ENCODE measurements at places on chromosomes 5 and 9. TPM values are rescaled to one million over a fixed set of nuclear protein-coding genes. Genes with fewer than 3 reads are reported as not detected.

Gene TXNDC8
- not detected for total RNA-seq

DNA sequence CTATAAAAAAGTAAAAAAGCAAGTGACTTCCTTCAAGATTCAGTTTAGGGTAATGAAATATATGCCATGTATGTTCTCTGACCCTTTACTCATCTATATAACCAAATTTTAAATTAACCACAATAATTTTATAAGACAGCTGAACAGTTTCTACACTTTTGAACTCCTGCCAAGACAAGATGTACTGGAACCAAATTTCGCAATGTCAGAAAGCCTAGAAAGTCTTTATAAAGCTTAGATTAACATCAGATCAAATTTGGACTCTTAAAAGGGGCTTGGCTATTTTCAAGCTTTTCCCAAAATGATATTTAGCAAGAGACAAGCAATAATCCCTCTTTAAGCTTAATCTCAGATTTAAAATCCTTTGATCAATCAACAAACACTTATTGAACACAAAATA lies 362.6 kb downstream of the PTPRD start:
- DNase-seq = no peak

DNA sequence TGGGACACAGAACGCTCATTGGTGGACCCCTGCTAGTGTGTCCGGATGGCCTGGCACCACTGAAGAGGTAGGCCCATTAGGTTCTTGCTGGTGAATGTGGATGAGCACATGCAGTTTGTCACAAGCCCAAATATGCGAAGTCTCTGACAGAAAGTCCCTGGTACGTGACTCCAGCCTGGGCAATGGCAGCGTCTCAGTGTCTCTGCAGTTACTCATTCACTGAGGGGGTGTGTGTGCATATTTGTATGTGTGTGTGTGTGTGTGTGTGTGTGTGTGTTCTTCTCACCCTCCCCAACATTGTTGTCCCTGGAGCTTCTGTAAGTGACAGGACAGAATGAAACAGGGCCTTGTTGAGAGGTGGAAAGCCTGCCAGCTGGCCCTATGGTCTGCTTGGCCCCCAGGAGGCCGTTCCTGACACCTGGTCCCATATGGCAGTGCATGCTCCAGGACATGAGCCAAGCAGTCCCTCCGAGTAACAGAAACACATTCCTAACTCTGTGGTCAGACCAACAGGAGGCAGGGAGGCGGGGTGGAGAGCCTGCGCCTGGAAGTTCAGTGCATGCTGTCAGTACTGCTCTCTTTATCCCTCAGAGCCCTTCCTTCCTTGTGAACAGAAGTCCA lies 169.9 kb downstream of the SLC28A3 start:
- no peak for DNase-seq

Gene ATP10B
- 25.1 TPM for total RNA-seq

DNA sequence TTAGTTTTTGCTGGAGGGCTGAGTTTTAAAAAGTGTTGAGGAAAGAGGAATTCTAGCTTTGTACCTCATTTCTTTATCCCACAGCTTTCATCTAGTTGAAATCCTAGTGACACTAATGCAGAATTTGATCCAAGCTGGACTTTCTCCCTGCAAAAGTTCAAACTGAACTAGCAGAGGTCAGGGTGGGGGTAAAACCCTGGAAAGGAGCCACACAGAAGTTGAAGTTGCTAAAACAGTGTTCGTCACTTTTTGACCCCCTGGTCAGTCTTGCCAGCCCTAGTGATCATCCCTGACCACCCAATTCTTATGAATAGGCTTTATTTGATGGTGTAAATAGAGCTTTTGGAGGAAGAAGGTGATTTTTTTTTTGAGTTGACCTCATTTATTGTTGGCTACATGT lies 390.4 kb downstream of the TMEM38B start:
- DNase-seq = no peak

- DNase-seq = no peak
These were observed 28.9 kb downstream of the SH3PXD2B start for GRCh38 chr5:172425402-172425801.

DNA sequence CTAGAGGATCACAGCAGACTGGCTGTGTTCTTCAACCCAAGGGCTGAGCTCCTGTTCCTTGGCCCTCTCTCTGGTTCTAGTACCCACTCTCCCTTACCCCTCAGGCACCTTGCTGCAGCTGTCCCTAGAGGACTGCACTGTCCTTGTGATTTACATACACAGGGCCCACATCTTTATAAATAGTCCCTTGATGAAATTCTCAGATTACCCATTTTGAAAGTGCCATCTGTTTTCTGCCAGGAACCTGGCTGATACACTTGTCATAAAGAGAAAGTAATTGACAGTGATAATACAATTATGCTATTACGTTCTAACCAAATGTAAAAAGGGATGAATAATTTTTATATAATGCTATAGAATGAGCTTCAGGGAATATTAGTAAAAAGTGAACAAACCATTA lies 16.5 kb upstream of the SPARC start:
- no peak for DNase-seq

DNA sequence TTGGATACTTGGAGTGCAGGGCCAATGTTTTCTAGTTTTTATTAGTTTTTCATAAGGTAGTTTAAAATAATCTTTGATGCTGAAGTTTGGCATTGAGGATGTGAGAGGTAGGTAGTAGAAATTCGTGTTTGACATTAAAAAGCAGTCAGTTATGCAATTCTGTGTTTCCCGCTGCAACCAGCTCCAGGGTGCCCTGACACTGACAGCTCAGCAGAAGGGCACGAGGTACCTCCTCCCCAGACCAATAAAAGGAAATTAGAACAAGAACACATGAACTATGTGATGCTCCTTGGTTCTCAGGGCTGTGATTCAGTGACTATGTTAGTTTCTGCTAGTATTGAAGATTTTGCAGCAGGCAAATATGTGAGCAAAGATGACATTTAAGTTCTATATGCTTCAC lies 40.2 kb downstream of the NSUN2 start:
- no peak for DNase-seq

DNA sequence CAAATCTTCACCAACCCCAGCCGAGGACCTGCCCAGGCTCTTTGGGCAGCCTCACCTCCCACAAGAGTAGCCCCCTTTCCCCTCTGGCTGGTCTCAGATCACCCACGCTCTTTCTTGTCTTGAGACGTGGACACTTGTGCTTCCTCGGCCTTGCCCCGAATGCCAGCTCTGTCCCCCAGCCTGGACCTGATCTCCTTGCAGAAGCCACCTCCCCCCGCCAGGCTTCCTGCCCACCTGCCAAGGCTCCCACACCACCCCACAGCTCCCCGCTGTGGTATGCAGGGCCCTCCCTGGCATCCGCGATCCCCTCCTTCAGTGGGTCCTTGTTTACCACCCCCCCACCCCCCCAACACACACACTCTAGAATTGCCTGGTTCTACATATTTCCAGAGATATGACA lies 133.7 kb downstream of the ROR2 start:
- no peak for DNase-seq

GRCh38 chr9:99056886-99057664 lies 47.8 kb upstream of the TGFBR1 start:
- no peak for DNase-seq

- DNase-seq = no peak
These were observed 366.9 kb downstream of the KIF4B start for GRCh38 chr5:155380480-155380879.

Gene SH2D3C
- total RNA-seq = 15.7 TPM

Gene PCDHGB1
- total RNA-seq = 3.0 TPM

DNA sequence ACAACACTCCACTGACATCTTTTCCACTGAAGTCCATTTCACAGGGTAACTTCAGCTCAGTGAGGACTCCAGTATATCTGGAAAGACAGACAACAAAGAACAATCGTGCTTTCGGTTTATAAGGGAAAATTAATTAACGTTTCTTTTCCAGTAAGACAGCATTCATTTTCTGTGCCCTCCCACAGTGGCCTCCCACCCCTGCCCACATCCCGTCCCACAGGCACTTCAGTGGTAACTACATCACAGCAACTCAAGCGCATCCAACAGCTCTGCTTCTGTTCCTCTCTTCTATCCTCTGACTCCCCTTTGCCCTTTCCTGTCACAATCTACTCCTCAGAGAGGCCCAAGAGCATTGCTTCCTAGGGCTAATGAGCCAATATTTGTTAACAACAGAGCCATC lies 40.3 kb downstream of the GLDC start:
- DNase-seq = no peak

DNA sequence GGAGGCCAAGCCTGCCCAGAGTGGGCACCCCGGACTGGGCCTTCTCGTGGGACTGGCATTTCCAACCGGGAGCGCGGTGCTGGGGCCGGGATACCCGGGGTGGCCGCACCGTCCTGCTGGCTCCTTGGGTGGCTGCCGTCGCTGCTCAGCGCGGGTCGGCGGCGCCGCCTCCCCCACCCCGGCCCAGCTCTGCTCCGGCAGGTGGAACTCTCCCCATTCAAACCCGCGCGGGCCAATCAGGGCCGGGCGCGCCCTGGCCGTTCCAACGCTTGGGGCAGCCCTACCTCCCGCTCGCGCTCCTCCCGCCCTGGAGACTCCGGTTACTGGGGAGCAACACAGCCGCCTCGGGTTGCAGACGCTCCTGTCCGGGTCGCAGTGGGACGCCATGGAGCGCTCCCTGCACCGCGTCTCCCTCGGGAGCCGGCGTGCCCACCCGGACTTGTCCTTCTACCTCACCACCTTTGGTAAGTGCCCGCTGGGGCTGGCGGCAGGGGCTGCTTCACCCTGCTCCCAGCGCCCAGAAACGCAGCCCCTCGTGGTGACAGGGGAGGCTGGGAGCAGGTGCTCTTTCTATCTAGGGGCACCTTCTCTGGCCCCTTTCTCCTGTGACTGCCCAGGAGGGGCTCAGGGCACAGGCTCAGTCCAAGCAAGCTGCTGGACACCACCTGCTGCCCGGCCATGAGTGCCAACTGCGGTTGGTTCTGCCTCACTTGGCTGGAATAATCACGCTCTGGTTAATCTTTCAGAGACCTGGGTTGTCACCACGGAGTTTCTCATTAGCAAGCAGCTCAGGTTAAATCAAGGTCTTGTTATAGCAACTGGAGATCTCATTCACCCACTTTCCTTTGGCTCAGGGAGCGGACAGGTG lies at the start of gene RGS3:
Gene RGS3 (plus strand): TSS at position 310 of the 868 bp plus-strand sequence. CDS start 76 bp downstream, at position 386.
- no peak for DNase-seq
